Stimulated activated CD8-positive, alpha-beta memory T cell treated with anti-CD3 and anti-CD28 coated beads, Interleukin-7, amount 100 ng/mL, for 1 hour (primary cell): ENCODE measurements at places on chromosomes 7 and 10.

- DNase-seq = no peak
Observed at GRCh38 chr10:47169581-47169980, 130.4 kb upstream of the GDF10 start.

GRCh38 chr7:128928882-128929788 lies 8.6 kb upstream of the IRF5 start:
- DNase-seq = no peak

DNA sequence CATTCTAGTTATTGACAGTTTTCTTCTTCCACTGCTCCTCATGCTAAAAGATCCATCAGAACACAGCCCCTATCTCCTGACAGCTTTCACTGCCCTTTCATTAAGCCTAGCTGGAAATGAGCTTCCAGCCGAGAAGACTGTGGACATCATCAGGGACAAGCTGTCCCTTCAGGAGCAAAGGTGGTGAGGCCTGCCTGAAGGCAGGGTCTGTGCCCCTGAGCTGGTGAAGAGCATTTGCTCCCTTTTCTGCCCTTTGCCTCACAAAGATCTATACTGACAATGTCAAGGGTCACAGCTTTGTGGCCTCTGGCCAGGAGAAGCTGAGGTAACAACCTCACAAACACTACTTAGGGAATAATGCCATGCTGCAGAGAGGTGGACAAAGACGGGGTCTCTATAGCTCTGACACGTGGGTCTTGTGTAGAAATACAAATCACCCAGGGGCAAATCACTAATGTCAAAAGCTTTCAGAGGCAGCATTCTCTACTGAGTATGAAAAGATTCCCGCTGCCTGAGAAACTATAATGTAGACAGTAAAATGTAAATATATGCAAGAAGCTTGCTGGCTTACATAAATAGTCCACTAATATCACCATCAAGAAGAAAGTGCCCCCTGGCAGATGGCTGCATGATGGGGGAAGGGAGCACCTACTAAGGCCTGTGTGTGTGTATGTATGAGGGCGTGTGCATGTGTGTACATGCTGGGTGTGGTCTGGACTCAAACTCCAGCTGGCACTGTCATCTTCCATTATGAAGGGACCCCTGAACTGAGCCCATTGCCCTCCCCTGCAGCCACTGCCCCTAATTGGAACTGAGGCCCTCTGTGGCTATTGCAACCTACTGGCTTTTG lies 55.8 kb downstream of the HBP1 start:
- no peak for DNase-seq

DNA sequence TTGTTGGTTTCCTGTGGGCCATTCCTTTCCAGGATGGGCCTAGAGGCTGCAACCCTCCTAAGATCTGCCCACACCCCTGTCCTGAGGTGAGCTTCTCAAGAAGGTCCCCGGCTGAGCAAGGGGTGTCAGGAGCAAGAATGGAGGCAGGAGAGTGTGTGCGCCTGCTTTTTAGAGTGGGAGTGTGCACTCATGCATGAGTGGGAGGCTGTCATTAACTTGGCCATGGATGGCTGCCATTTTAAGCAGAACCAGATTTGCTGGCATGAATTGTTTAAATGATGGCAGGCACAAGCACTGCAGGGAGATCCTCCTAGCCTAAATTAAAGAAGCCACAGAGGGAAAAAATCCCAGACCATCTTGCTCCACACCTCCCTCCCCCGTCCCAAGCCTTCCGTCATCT lies 2.9 kb upstream of the SGPL1 start:
- DNase-seq = no peak

DNA sequence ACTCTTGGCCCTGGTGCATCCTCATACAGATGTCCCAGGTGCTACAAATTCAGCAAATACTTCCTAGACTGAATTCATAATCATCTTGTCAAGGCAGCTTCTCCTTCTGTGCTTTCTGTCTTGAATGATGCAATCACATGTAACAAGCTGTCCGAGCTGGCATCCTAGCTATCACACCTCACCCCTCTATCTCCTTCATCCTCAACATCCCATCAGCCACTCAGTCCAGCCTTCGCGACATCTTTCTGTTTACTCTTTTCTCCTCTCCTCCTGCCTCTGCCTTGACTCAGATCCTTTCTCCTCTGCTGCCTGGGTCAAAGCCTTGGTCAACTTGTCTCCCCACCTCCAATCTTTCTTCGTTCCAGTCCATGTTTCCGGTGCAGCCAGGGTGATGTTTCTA lies 240.4 kb upstream of the CELF2 start:
- no peak for DNase-seq

- DNase-seq = no peak
Observed at GRCh38 chr7:148661471-148661870, 37.2 kb upstream of the CUL1 start.

GRCh38 chr10:17273403-17273802 lies 45.4 kb downstream of the VIM start:
- DNase-seq = no peak

GRCh38 chr7:97145068-97145467 lies 27.6 kb downstream of the SDHAF3 start:
- no peak for DNase-seq

DNA sequence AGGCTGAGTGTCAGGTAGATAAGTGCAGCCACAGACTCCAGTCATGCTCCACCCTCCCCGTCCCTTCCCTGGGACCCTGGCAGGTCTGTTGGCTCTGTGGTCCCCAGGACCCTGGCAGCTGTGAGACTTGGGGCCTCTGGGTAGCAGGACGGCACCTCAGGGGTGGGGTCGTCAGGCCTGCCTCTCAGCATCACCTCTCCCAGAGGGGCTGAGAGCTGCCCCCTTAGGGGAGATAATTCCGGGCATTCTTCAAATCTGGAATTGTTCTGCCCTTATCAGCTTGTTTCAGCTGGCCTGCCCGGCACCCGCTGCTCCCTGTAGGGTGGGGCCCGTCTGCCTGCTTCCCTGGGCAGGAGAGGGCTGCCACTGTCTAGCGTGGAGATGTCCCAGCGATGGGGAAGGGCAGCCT lies 23.3 kb downstream of the PODXL start:
- DNase-seq = no peak

DNA sequence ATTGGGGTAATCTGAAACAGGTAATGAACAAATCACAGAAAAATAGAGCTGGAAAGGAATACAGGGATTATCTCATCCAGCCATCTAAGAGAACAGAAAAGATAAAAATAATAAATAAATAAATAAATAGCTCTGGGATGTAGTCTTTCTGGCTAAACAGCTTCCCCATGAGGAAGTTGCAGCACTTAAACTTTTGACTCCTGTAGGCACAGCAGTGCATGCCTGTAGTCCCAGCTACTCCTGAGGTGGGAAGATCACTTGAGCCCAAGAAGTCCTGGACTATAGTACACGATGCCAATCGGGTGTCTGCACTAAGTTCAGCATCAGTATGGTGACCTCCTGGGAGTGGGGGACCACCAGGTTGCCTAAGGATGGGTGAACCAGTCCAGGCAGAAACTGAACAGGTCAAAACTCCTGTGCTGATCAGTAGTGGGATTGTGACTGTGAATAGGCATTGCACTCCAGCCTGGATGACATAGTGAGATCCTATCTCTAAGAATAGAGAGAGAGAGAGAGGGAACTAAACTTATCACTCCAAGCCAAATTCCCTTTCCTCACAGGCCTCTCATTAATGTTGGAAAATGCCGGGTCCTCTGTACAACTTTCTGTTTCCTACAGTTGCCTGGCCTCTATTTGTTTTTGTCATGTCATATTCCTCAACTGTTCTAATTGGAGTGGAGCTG lies 61.7 kb upstream of the CDK13 start:
- no peak for DNase-seq

- DNase-seq = no peak
Observed at GRCh38 chr7:20482071-20482470, 133.4 kb upstream of the ABCB5 start.

GRCh38 chr10:86871563-86872183 lies 85.7 kb downstream of the MMRN2 start:
- DNase-seq = no peak

DNA sequence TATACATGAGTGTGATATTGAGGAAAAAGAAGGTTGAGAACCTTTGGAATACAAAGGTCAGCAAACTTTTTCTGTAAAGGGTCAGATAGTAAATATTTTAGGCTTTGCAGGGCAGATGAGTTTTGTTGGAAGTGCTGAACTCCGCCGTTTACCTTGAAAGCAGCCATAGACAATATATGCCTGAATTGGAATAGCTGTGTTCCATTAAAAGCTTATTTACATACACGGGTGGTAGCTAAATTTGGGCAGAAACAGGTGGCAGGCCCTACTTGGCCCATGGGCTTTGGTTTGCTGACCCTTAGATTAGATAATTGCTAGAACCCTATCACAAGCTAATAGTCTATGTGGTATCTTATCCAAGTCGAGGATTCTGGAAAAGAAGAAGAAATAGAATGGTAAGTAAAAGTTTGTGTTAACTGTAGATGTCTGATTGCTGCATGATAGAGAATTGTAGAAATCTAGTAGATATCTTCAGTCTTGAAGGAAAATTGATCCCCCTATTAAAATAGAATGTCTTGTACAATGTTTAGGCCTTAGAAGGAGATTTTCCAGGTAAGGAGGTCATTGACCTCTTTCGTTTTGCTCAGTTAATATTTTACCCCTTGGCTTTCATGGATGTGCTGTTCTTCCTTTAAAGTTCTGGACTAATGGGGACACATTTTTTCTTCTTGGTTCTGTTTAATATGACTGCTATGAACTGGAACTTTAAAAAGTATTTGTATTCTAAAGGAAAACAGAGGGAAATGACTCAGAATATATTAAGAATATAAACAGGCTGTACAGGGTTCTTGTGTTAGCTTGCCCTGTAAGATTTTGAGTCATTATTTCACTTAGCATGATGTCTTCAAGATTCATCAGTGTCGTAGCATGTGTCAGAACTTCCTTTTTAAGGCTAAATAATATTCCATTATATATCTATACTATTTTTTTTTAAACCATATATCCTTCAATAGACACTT lies 8.0 kb downstream of the RBM33 start:
- DNase-seq = no peak

- no peak for DNase-seq
Observed at GRCh38 chr10:48231699-48232315, 42.7 kb downstream of the FRMPD2 start.

DNA sequence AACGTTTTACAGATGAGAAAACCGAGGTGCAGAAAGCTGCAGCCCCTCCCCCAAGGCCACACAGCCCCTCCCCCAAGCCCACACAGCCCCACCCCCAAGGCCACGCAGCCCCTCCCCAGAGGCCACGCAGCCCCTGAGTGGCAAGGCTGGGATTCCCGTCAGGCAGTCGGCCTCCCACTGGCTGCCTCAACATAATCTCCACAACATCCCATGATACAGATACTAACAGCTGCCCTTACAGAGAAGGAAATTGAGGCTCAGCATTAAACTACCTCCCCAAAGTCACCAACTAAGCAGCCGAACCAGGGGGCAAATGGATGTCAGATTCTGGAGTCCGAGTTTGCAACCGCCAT lies 15.9 kb downstream of the SH3PXD2A start:
- no peak for DNase-seq

- DNase-seq = no peak
Observed at GRCh38 chr10:97759158-97759887, 12.5 kb downstream of the SFRP5 start.

GRCh38 chr7:43652364-43652763 lies 69.5 kb downstream of the STK17A start:
- no peak for DNase-seq

DNA sequence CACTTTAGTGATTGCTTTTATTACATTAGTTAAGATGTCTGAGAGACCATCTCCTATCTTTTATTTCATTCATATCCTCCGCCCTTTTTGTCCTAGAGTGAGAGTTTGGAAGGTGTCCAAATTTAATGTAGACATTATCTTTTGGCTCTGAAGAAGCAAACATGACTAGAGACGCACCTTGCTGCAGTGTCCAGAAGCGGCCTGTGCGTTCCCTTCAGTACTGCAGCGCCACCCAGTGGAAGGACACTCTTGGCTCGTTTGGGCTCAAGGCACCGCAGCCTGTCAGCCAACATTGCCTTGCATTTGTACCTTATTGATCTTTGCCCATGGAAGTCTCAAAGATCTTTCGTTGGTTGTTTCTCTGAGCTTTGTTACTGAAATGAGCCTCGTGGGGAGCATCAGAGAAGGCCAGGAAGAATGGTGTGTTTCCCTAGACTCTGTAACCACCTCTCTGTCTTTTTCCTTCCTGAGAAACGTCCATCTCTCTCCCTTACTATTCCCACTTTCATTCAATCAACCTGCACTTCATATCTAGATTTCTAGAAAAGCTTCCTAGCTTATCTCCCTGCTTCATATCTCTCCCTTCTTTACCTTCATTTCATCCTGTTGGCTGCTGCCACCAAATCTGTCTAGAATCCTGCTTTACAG lies 10.4 kb upstream of the CLCN1 start:
- DNase-seq = no peak

GRCh38 chr7:507623-508300 lies 11.9 kb downstream of the PDGFA start:
- no peak for DNase-seq

GRCh38 chr7:27165089-27165995 lies at the start of gene HOXA9:
Gene HOXA9, minus strand, starts transcription at chr7:27165537. Its CDS starts 80 bp downstream, at chr7:27165457.
- no peak for DNase-seq
